ENCODE measurements at places on chromosomes 4 and X.

DNA sequence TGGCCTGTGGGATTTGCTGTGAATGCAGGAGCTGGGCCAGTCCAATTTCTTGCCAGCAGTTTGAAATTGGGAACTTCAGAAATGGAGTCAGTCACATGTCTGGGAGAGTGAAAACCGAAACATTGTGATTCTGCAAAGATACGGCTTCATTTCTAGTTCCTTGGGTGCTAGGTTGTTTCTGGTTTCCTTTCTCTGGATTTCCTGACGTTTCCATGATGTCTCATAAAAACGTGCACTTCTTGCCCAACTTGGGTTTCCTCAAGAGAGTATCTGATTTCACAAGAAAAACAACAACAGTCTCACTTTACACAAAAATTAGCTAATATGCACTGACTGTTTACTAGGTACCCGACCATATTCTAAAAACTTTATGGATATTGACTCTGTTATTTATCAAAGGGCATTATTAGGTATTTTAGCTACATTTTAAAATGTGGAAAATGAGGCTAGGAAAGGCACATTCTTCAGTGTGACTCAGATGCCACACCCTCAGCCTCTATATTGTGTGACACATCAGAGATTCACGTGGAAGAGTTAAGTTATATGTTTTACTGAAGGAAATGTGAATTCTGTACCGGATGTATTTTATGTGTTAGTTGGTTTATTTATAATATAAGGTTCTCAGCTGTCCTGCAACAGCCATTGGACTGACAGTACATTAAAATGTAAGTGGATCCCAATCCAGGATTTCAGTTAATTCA is 225.0 kb upstream of the PUDP start:
- no peak for DNase-seq

DNA sequence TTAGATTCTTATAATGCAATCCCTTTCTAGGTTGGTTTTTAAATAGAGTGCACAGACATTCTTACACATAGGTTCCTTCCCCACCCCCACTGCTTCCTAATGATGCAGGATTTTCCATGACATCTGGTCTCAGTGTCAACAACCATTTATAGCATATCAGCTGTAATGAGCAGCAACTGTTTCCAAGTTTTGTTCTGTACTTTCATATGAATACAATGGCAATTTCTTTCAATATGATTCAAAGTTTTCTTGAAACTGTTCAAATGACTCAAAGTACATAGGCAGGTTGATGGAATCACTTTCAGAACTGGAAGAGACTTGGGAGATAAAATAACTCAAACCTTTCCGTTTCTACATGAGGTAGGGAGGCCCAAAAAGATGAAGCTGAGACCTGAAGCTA is 220.7 kb downstream of the CAMK2D start:
- no peak for DNase-seq

DNA sequence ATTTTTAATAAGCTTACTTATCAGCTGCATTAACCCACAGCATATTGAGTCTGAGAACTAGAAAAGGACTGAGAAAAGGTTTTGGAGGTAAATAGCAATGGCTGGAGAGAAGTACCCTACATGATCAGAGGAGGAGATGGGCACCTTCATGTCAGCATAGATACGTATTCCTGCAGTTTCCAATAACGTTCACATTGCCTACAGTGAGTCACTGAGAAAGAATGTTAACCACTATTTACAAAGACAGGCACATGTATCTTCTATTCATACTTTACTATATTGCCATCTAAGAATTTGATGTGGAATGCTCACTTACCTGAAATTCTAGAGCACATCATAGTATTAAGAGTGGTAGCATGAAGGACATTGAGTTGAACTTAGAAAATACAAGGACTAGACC is 92.5 kb downstream of the TLL1 start:
- no peak for DNase-seq

DNA sequence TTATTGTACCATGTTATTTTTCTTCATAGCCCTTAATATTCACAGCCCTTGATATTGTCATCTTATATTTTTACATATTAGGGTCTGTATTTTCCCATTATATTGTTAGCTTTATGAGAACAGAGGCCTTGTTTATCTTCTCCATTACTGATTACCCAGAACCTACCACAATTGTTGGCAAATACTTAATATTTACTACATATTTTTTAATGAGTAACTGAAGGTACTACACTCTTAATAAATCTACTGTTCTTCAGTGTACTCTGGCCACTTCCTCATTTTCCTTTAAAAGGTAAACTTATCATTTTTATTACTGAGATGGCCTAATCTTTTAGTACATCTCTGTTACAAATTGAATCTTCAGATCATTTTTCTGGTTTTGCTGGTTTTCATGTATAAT is 133.5 kb downstream of the COL4A5 start:
- DNase-seq: no peak

- no peak for DNase-seq
Observed at GRCh38 chr4:82589756-82590155, 28.0 kb upstream of the TMEM150C start.

DNA sequence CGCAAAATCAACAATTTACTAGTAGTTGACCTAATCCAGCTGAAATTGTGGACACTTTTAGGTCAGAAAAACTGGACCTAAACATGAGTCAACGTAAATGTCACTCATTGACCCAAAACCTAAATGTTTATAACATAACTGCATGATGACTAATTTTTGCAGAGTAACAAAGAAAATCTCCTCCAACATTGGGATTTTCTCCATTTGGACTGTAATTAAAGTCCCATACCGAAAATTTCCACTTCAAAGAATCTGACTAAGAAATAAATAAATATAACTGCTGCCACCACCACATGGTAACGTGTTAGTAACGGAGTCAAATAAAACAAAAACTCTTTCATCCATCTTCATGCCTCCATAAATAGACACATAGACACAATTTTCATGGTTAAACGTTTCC is 1.9 kb downstream of the ADGRA3 start:
- no peak for DNase-seq

DNA sequence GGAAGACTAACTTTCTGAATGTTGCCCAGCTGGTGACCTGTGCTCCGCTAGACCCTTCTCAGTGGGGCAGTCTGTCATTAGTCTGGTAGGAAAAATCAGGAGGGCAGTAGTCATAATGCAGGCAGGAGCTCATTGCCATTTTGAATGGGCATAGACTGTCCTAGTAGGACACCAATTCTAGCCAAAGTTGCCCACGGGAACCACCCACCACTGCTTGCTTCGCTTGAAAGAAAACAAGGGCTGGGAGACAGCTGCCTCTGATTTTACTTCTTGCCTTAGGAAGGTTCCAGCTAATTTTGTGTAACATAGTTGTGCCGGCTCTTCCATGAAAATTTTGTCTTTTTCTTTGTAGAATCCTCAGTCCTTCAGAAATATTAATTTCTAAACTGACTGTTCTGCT is 23.3 kb downstream of the HOPX start:
- no peak for DNase-seq

- no peak for DNase-seq
Observed at GRCh38 chrX:6227935-6228334, 732 bp downstream of the NLGN4X start.

DNA sequence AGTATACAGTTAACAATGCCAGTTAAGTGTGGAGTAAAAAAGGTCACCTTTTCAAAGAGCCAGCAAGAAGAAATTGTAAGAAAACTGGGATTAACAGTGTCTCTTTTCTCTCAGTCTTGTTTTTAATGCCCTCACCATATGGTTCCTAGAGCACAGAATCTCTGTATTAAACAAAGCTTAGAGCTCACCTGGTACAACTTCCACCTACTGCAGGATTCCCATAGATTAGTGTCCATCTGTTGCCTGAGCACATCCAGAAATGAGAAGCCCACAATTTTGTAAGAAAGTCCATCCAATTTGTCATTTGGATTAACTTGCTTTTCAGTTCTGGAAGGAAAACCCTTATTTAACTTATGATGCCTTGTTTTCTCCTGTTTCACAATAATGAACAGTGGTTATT is 1037.1 kb downstream of the STPG2 start:
- DNase-seq: no peak

DNA sequence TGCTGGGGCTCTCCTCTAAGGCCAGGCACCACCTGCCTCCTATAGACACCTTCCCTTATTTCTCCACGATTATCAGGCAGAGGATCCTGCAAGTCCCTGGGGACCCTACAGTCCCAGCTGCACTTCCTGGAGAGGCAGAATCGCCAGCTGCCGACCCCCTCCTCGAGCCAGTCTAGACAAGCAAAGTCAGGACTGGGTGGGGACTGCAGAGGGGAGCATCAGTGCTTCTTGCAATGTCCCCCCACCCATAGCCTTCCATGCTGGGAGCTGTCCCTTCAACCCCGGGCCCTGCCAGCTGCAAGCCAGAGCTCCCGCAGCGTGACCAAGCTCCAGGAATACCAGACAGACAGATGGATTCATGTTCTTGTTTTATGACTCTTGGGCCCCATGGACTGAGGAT is 1.4 kb upstream of the CRMP1 start:
- DNase-seq: no peak

DNA sequence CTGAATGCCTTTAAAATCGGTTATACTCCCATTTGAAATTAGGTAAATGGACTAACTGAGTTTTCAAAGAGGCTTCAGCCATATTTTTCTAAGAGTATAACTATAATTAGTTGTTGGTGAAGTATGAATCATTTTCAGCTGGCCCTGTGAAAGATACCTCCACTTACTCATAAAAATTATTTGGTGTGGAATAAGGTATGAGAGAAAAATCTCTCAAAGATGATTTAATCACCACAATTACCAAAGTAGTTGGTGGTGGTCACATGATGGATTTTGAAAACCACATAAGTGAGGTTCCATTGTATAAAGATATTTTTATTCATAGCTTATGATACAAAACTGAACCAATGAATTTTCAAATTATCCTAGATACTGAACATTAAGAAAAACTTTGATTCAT is 9.0 kb upstream of the KLHL2 start:
- DNase-seq: no peak

GRCh38 chr4:24645765-24646550 is 61.6 kb upstream of the DHX15 start:
- DNase-seq: no peak

GRCh38 chr4:124135409-124135813 is 577.1 kb downstream of the ANKRD50 start:
- no peak for DNase-seq

GRCh38 chr4:178917756-178918155 is 1475.5 kb upstream of the AGA start:
- DNase-seq: no peak

DNA sequence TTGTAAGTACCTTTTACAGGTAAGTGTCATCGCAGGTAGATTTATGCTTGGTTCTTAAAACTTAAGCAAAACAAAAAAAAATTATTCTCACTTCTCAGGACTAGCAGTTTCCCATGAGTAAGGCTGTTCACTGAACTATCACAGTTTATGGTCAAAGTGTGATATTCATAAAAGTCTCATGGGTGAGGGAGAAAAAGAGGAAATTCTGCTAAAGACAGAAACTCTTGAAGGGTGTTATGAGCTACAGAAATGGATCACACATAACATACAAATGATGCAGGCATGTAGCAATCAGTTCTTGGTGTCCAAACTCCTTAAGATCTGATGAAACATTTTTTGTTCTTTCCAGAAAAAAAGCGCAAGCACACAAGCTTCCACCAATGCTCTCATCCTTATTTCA is 8.5 kb downstream of the RAB9A start:
- DNase-seq: no peak

- no peak for DNase-seq
Observed at GRCh38 chrX:103157496-103158316, 57.2 kb upstream of the BEX4 start.

GRCh38 chr4:99352602-99353537 is at the start of gene ADH1C:
ADH1C (minus strand) TSS chr4:99352746; CDS start chr4:99352675, 71 bp downstream.
- no peak for DNase-seq

- no peak for DNase-seq
Observed at GRCh38 chr4:14701896-14702295, 300.4 kb upstream of the CPEB2 start.

DNA sequence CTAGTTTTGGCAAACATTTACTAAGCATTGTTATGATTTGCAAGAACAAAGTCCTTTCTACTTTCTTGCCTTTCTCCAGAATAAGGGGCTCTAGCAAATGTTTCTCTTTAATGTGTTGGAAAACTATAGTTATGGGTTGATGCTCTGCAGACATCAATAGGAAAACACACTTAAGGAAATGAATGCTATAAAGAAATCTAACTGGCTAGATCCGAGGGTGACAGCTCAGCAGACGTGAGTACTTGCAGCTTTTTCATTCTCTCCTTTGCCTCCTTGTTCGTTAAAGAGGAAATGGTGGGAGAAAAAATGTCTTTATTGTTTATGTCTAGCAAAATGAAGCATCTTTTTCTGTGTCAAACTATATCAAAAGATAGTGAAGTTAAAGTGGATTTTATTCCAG is 6.3 kb downstream of the GUCY1B1 start:
- no peak for DNase-seq

DNA sequence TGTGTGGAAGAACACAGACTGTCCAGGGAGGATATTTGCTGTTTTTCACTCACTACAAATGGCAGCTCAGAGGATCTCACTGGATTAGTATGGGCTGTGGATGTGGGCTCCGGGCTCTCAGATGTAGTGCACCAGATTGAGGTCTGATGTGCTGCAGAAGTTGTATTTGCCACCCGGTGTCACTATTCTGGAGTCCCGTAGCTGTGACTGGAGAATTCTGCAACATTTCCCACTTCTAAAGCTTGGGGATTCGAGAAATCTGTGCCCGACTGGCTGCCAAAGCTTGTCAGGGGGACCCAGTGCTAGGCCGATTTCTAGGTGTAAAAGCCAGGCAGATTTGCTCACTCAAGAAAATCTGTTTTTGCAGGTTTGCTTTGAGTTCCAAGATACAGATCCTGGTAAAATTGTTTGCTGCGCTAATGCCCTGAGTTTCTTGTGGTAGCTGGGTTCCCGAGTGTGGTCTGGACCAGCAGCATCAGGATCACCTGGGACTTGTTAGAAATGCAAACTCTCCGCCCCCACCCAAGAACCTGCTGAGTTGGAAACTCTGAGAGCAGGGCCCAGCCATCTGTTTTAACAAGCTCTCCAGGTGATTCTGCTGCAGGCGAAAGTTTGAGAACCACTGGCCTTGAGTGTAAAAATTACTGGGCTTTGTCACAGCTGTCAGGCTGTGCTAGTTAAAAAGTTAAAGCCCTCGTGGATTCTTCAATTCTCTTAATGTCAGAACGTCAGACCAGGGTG is 18.1 kb downstream of the KIT start:
- DNase-seq: no peak

- no peak for DNase-seq
Observed at GRCh38 chr4:16843831-16844508, 54.5 kb downstream of the LDB2 start.

GRCh38 chr4:83113429-83113786 is 1.1 kb downstream of the PLAC8 start:
- no peak for DNase-seq

- no peak for DNase-seq
Observed at GRCh38 chr4:27000820-27001219, 140.2 kb downstream of the STIM2 start.

DNA sequence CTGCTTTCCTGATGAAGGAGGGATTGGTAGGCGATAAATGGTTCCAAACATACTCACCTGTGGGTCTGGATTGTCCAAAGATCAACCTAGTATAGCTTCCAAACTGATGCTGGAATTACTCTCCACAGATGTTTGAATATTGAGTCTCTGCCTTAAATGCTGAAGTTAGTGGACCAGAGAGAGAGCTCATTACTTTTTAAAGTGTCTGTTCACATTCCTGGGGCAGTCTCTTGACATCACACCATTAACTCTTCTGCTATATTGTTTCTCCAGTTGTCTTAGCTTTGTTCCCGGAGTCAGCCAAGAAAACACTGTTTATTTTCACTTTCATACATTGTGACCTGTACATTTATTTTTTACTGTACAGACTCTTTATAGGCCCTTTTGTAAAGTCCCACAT is 35.4 kb downstream of the ARHGEF38 start:
- DNase-seq: no peak

Measured in SHP77 treated with DMSO at 0.1 percent for 48 hours (cell line).